ENCODE measurements at places on chromosomes 7 and 10.

DNA sequence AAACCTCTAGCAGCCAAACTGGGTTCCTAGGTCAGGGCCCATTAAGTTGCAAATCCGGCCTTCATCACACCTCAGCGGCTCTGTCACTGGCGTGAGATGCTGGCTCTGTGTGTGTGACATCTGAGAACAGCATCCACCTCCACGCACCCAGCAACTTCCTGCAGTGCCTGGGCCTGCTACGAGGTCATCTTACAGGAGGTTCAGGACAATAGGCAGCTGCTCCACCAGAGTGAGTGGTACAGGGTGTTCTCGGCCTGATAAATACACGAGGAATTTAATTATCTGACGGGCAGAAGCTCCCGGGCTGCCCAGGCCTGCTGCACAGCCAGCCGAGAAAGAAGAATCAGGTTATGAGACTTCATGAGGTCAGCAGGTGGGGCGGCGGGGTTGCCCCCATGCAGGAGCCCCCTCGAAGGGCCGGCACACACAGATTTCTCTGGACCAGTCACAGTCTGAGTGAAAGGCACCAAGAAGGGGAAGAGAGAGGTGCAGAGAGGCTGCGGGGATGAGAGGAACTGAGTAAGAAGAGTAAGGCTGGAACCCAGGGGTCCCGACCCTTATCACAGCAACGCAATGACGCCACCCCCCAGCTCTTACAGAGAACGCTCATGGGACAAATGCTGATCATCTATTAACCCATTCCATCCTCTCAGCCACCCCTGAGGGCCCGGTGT is 49.3 kb downstream of the CALML3 start:
- no peak for DNase-seq

DNA sequence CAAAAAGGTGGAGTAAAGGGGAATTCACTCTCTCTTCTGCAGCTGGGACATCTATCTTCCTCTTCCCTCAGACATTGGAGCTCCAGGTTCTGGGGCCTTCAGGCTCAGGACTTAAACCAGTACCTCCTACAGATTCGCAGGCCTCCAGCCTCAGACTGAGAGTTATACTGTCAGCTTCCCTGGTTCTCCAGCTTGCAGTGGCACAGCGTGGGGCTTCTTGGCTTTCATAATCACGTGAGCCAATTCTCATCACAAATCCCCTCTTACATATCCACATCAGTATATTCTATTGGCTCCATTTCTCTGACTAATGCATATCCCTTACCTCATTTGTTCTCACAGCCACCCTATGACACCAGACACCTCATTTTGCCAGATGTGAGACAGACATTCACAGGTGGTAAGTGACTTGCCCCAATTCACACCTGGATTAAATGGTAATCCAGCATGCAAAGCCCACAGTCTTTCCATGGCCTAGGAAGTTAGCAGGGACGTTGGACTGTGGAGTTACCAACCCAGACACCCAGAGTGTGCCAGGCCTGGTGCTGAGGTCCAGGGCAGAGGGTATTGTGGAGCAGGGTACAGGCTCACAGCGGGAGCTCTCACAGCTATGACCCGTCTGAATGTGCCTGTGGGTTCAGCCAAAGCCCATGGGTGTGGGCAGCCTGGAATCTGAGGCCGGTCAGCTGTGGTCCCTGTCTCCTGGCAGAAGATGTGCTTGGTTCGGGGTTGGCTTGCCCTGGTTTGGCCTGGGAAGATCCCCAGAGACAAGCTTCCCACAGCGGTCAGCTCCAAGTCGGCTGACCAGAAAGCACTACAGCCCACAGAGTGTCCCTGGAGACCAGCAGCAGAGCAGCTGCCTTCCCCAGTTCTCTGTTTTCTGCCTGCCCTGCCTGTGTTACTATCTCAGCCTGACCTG is 18.4 kb upstream of the ZCCHC24 start:
- DNase-seq = no peak

GRCh38 chr7:12637819-12638592 is 49.4 kb upstream of the ARL4A start:
- no peak for DNase-seq

GRCh38 chr10:102752934-102753664 is 9.4 kb downstream of the WBP1L start:
- DNase-seq = no peak

- no peak for DNase-seq
Observed at GRCh38 chr7:96546426-96546825, 163.2 kb downstream of the SEM1 start.

DNA sequence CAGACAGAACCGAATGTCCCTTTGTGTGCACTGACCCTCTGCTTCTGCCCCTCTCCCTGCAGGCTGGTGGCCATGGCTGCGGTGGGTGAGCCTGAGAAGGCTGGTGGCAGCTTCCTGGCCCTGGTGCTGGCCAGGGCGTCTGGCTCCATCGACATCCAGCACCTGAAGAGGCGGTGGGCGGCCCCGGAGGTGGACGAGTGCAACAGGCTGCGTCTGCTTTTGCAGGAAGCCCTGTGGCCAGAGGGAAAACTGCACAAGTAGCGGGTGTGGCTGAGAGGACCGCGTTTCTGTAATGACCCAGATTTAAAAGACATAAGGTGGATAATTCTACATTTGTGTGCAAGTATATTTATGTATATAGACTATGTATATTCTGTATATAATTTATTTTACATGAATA is 89.2 kb downstream of the DYNC2I1 start:
- no peak for DNase-seq

DNA sequence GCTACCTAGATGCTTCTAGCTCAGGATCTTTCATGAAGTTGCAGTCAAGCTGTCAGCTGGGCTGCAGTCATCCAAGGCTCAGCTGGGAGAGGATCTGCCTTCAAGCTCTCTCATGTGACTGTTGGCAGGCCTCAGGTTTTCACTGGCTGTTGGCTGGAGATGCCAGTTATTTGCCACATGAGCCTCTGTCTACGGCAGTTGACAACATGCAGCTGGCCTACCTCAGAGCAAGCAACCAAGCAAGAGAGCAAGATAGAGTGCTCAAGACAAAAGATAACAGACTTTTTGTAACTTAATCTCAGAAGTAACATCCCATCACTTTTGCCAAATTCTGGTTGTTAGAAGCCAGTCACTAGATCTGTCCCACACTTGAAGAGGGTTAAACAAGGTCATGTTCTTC is 125.8 kb downstream of the TPST1 start:
- no peak for DNase-seq

DNA sequence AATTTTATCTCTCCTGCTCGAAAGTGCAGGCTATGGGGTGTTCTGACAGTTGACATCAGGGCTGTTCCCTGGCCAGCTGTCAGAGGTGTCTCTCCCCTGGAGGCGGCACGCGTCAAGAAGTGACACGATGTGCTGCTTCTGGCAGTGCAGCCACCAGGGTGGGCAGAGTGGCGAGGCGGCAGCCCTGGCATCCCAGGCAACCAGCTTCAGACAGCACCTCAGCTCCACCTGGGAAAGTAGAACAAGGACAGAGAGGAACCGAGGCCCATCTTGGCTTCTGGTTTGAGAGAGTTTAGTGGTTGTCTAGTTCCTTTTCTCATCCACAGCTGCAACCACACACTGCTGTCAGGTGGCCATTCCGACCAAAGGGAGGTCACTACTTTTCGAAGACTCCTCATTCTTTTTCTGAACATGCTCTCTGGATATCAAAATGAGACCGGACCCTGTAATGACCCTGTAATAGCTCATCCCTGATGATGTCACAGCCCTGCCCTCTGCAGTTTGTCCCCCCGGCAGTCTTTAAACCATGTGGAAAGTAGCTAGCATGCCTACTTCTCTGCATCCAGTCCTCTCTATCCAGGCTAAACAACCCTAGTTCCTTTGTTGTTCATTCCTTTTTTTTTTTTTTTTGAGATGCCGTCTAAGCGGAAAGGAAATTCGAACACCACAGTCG is 381.0 kb upstream of the NRP1 start:
- DNase-seq = no peak

DNA sequence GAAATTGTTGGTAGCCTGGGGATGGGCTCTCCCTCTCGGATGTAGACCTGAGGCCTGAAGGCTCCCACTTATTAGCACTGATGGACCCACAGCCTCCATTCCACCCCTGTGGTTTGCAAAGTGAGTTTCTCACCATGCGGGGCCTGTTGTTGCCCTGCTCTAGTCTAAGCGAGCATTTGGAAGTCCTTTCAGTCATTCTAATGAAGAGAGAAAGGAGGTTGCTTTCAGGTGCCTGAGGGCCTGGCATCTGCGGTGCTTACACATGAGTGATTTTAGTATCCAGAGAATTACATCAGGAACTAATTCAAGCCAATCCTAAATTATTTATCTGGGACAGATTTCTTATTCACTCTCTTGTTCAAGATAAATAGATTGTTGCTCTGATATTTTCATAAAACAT is 61.6 kb downstream of the NAMPT start:
- DNase-seq = no peak

GRCh38 chr10:27223964-27224363 is 16.6 kb downstream of the ACBD5 start:
- no peak for DNase-seq

DNA sequence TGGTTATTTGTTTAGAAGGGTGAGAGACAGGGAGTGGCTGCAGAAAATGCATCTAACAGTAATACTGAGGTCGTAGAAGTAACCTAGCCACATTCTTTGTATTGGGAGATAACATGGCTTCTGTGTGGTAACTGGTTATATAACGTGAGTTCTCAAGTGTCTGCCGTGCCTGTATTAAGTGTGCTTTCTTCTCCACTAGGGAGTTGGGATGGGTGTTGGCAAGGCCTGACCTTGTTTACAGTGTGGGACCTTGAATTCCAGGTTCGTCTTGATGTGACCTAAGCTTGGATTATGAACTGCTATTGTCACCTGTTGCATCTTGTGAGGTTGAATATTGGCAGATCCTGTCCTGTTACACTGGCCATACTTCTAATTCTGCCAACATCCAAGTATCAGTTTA is 145.3 kb upstream of the NAMPT start:
- no peak for DNase-seq

GRCh38 chr10:34753014-34753757 is 61.9 kb downstream of the PARD3 start:
- DNase-seq = no peak

DNA sequence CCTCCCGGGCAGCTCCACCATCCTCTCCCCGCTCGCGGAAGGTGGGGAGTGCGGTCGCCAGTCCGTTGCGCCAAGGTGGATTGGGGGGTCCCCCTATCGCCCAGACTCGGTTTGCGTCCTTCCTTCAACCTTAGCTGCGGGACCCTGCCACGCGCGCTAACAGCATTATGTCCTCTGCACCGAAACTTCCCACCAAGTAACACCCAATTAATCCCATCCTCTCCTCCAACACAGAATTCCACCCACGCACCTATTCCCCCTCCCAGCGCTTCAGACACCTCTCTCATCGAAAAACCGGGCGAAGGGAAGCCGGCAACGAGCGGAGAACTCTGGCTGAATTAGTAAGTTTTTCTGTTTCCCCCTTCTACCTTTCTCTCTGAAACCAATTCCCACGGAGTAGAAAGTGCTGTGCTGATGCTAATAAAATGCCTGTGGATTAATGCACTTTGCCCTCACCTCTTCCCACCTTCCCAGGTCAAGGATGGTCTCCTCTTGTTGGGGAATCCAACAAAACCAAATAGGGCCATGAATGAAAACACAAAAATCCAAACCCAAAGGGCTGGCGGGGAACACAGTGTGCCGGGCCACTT is 947 bp downstream of the HOXA3 start:
- no peak for DNase-seq

GRCh38 chr10:46002916-46003693 is 27.3 kb downstream of the NCOA4 start:
- DNase-seq = no peak

DNA sequence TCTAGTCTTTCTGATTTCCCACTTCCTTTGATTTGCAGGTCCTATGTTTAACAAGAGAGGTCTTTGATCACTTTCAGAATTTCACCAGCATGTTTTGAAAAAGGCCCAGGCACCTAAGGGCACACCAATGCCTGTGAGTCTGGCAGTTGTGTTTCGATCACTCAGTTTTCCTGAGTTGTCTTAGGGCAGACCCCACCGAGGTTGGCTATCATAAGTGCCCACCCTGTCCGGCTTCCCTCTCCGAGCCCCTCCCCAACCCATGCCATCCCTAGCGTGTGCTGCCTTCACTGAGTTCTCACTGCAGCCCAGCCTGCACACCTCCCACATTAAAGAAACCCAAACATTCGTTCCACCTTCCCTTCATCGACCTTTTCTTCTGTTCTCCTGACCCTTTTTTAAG is 257.9 kb downstream of the GRID1 start:
- no peak for DNase-seq

DNA sequence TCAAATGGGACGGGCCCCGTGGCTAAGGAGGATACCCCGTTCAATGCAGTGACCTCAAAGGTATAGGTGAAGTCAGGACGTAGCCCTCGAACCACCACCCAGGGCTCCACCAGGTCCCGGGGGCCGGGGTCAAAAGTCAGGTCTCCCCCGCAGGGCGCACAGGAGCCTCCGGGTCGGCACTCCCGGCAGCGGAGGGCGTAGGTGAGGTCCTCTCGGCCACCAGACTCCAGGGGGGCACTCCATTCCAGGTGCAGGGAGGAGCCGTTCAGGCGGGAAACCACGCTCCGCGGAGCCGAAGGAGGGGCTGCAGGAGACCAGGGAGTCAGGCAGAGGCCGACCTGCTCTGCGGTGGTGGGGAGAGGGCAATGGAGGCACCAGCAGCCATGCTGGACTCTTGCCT is 7.7 kb downstream of the EPHB4 start:
- no peak for DNase-seq

DNA sequence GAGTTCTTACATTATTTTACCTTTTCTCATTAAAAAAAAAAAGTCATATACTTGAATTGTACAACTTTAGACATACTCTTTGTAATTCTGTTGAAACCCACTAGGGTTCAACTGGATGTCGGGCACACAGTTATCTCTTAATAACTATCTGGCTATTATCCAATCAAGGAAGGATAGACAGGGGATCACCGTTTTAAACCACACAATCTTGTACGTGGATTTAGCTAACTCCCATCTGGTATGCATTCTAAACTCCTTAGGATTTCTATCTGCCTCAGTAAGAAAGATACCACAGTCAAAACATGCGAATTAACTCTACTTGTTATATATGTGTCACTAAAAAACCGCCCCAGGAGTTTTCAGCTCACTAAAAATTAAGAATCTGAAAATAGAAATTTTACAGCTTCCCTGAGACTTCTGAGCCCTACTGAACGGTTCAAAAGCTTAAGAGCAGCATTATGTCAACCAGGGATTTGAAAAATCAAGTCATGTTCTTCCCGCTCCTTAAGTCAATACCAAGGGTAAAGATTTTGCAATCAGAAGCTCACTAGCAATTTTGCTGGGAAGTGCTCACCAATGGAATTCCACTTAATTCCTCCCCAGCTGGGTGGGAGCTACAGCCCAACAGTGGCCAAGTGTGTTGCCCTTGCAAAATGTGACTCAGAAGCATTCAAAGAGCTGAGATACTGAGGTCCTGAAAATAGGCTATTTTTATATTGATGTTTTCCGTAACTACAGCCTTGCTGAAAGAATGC is 267.0 kb downstream of the FRMD4A start:
- no peak for DNase-seq

GRCh38 chr10:44415121-44415520 is 30.2 kb upstream of the CXCL12 start:
- no peak for DNase-seq

DNA sequence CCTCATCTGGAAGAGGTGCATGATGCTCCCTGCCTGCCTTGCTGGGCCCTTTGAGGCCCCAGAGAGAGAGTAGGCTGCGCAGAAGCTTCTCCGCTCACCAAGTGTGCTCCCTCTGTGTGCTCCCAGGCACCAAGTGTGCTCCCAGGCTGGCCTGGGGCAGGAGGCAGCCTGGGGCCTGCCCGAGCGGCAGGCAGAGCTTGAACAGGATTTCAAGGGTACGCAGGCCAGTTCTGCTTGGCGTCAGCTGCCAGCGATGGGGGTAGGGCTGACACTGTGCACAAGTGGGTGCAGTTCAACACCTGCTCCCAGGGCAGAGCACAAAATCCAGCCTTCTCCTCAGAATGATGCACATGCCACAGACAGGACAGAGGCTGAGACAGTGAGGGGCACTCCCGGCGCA is 119.7 kb downstream of the FAM53B start:
- DNase-seq = no peak

Measured in stimulated activated CD4-positive, alpha-beta T cell treated with anti-CD3 and anti-CD28 coated beads, TNF-alpha, amount 100 ng/mL, for 4 hours (primary cell).